Cardiac fibroblast (primary cell): ENCODE measurements at places on chromosomes 6 and 20.

DNA sequence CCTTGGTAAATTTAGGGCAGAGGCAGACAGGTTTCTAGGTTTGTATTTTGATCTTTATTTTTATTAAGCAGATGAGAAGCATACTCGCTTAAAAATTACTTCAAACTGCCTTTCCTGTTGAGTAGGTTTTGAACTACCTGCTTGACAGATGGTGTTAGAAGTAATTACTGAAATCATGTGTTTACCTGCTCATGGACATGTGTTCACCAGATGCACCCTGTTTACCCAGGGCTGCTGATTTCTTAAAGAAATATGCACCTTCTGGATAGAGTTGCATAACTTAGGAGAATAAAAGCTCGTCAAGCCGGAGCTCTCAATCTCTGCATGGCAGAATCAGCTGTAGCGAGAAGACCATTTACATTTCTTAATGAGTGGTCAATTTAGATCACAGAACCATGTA is 165.1 kb downstream of the CDKAL1 start:
- no peak for DNase-seq

DNA sequence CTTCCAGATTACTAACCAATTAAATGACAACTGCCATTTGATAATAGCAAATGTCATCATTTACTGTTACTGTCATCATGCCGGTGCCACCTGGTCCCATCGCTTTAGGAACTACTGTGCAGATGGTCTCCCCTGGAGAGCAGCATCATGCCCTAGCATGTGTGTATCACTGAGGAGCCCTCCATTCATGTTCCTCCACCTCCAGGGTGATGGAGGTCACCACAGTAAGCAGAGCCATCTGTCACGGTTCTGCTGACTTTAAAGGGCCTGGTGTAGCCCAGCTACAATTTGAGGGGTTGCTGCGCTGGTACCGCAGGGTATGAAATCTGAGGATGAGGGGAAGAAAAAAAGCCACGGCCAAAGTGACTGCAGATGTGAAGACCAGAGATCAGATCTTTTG is 118.8 kb upstream of the KCNK16 start:
- no peak for DNase-seq

GRCh38 chr6:111239461-111239860 is 152.2 kb downstream of the SLC16A10 start:
- no peak for DNase-seq

DNA sequence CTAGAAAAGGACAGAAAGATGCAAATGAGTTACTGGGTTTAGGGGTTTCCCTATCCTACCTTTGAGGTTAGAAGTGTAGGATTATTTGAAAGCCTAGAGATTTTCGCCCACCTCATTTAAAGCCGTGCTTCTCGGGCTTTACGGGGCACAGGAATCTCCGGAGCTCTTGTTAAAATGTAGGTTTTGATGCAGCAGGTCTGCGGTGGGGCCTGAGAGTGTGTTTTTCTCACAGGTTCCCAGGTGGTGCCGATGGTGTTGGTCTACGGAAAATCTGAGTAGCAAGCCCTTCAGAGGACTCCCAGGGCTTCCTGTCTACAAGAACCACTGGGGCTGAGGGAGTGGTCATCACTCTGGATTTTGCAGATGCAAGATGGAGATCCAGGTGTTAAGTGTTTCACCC is 47.5 kb downstream of the TRAM2 start:
- no peak for DNase-seq

DNA sequence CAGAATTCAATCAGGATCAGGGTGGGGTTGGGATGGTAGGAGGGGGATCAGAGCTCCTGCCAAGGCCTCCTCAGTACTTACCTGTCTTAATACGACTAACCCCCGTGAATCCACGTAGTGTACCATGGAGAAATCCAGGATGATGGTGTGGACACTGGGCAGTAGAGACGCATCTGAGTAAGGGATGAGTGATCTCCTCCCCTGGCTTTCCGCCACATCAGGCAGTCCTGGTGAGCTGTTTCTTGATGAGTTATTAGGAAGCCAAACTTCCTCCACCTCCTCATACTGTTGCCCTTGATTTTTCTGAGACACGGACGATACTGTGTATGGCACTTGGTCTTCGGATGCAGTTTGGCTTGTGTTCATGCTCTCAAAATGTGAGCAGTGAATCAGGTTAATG is 34.2 kb upstream of the SRPK1 start:
- DNase-seq: no peak

- no peak for DNase-seq
These were observed 76.1 kb downstream of the GINS1 start for GRCh38 chr20:25483431-25484132.

DNA sequence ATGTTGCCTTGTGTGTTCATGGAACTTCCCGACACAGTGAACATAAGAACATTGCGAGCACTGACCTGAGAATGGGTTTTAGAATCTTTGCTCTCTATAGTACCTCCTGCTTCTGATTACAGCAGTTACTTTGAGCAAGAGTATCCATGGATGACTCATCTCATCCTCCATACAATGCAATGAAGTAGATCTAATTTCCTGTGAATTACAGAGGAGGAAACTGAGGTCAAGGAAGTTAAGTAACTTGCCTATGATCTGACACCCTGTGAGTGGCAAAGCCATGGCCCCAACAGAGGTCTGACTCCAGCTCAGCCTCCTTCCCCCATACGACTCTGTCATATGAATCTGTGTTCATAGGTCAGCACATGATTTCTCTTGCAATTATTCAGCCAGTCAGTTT is 518.1 kb downstream of the TFAP2A start:
- DNase-seq: no peak

- no peak for DNase-seq
These were observed 54.3 kb downstream of the RWDD2A start for GRCh38 chr6:83247471-83247870.

GRCh38 chr6:151209071-151209831 is 30.5 kb upstream of the AKAP12 start:
- no peak for DNase-seq

- no peak for DNase-seq
These were observed 253.1 kb downstream of the SLC24A3 start for GRCh38 chr20:19465536-19465935.

GRCh38 chr6:14095437-14095836 is 22.1 kb upstream of the CD83 start:
- no peak for DNase-seq

GRCh38 chr6:143405373-143406154 is 44.9 kb downstream of the ADAT2 start:
- DNase-seq: peak; percentile 64
